ENCODE measurements at places on chromosomes 4 and X.

DNA sequence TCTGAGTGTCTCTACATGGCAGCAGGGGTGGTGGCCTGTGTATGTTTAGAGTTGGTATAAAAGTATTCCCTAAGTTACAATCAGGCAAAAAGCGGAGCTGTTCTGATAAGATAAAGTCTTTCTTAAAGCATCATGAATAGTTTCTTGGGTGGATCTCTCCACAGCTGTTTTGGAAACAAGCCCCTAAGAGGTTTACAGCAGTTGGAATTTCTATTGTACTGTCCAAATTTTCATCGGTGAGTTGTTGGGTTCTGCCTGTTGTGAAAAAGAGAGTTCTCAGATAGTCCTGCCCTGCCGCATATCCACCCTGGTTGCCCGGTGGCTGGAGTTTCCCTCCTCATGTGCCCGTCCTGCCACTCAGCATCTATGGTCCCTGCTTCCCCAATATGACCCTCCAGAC is 50.1 kb downstream of the C4orf51 start:
- DNase-seq, result no peak

GRCh38 chr4:176335421-176335820 is 15.7 kb downstream of the SPCS3 start:
- DNase-seq, result no peak

GRCh38 chrX:117645639-117646038 is 471.0 kb downstream of the KLHL13 start:
- no peak for DNase-seq

- no peak for DNase-seq
These were observed 10.0 kb upstream of the HAND2 start for GRCh38 chr4:173539986-173540385.

GRCh38 chr4:16585053-16585452 is 313.4 kb downstream of the LDB2 start:
- no peak for DNase-seq

All from HCT116 (cell line).